ENCODE measurements at places on chromosomes 7 and 10. TPM values are rescaled to one million over a fixed set of nuclear protein-coding genes. Genes with fewer than 3 reads are reported as not detected.
A peak's percentile ranks its signal among the peaks of the same experiment; 100 is the strongest.

Gene JCAD
- total RNA-seq = 13.0 TPM

DNA sequence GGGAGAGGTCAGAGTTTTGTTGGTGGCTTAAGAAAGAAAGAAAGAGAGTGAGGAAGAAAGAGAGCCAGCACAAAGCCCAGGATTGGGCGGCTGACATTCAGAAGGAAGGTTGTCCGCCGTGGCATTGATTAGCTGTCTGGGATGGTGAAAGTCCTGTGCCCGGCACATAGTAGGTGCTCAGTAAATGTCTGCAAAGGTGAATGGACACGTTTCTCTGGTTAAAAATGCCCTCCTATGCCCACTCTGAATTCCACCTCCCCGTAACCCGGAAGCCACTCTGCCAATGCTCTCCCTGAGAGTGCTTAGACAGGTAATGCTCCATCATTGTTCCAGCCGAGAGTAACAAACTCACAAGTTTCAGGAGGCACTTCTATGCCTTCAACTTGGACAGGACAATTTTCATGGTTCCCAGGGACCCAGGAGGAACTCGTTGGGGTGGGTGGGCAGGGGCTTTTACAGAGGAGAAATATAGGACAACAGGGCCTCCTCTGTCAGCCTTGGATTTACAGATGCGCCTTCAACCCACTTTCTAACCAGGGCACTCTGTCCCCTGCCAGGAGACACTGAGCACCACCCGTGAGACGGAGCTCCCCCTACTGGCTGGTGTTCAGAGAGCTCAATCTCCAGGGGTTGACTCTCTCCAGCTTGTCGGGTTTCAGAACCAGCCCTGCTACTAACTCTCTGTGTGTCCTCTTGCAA is 411.5 kb upstream of the ZMIZ1 start:
- no peak overlapping the region for H3K4me3 ChIP-seq
- H3K27me3 ChIP-seq = no peaks in the 10 kb centered on the region
- H3K36me3 ChIP-seq = no peaks in the 10 kb centered on the region
- peak; percentile 69 for DNase-seq
- no peaks in the 10 kb centered on the region for H3K4me1 ChIP-seq
- H3K27ac ChIP-seq = no peak overlapping the region

Gene TSC22D4
- total RNA-seq = 32.0 TPM

Gene CPED1
- total RNA-seq = 0.23 TPM

DNA sequence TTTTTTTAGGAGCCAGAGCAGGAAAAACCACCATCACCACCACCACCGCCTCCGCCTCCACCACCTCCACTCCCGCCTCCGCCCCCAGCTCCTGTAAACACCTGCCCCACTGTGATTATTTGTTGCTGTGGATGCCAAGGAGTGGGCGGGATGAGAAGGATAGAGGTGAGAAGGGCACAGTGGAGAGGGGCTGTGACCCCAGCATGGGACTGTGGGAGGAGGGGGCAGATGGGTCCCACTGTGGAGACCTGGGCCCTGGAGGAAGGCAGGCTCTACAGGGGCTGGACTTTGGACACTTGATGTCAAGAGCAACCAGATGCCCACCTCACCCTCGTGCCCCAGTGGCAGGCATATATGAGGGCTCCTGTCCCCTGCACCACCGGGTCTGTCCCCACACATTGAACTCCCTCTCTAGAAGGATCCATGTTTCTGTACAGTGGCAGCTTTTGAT is 24.7 kb downstream of the ANTXRL start:
- H3K4me1 ChIP-seq = peaks cover 18% of the 10 kb centered on the region
- H3K36me3 ChIP-seq = no peaks in the 10 kb centered on the region
- H3K27me3 ChIP-seq = no peaks in the 10 kb centered on the region
- H3K4me3 ChIP-seq = no peak overlapping the region
- H3K27ac ChIP-seq = no peak overlapping the region

DNA sequence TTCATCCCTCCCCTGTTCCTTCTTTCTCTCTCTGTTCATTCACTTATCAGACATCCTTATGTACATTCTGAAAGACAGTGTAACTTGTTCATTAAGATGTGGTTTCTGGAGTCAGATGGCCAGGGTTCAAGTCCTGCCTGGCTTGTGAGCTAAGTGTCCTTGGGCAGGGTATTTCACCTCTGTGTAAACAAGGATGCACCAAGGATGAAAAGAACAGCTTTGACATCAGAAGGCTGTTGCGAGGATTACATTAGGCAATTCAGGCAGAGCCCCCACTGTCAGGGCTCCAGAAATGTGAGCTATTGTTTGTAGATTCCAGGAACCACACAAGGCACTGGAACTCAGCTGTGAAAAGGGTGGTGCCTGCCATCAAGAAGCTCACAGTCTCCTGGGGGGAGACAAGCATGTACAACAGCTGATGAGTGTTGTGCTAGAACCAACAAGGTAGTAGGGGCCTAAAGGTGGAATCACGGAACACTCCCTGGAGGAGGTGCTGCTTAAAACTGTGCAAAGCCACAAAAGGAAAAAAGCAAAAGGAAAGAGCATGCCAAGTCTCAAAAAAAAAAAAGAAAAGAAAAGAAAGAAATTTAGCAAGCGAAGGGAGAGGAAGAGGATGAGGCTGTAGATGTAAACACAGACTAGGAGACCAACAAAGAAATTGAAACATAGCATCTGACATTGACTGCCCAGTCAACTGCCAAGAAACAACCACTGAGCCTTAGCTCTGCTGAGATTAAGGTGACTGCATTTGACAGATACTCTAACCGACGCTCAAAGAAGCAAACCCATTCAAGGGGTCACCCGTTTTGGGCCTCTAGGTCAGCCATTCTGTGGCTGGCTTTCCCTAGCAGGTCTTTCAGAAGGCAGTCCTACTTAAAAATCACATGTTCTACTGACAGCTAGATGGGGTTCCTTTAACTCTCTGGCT is 12.5 kb downstream of the PDLIM1 start:
- H3K4me3 ChIP-seq = no peak overlapping the region
- DNase-seq = no peak
- no peaks in the 10 kb centered on the region for H3K36me3 ChIP-seq
- peak overlapping the region; percentile 79 for H3K27ac ChIP-seq
- peaks cover 94% of the 10 kb centered on the region for H3K4me1 ChIP-seq
- H3K27me3 ChIP-seq = no peaks in the 10 kb centered on the region

DNA sequence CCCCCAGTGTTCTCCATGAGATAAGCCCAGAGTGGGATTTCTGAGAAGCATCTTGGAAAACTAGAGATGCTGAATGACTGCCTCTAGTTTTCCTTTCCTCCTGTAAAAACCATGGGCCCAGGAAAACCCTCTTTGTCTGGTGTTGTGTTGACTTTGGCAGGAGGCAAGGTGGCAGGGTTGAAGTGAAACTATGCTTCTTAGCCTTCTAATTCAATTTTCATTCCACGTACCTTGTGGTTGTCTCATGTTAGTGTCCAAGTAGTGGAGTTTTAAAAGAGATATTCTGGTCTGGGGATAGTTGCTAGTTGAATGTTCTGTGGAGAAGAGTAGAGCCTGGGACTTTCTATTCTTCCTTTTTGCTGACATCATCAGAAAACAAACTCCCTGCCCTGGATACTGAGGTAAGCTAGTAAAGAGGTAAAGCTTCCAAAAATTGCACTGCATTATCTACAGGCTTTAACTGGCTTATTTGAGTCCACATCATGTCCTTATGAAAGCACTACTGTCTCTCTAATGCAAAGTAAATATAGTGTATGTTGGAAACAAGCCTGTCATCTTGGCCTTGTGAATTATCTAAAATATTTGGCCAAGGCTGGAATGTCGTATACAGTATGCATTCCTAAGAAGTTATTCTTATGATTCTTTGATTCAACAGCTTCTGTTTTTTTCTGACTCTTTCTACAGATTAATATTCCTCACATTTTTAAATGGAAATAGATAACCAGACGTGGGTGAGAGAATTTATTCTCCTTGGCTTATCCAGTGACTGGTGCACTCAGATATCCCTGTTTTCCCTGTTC is at the start of gene OR2F2:
OR2F2 (plus strand) TSS at position 708 of the 800 bp plus-strand sequence; CDS start at position 708, 0 bp downstream.
- H3K27ac ChIP-seq = peak within 1 kb of the TSS; percentile 30
- no peaks in the 10 kb centered on the region for H3K36me3 ChIP-seq

Gene CALHM3
- total RNA-seq = 0.18 TPM

Data from Caco-2 (cell line).